ENCODE measurements at places on chromosomes 12 and 14. TPM values are rescaled to one million over a fixed set of nuclear protein-coding genes. Genes with fewer than 3 reads are reported as not detected.

The PDE3A gene
- total RNA-seq: 7.5 TPM

The ASB2 gene
- total RNA-seq: not detected

The MANSC4 gene
- total RNA-seq: 0.63 TPM

The FGF6 gene
- not detected for total RNA-seq

The NRIP2 gene
- not detected for total RNA-seq

The RNASE2 gene
- not detected for total RNA-seq

Data from parietal lobe (tissue), 2 donors.